PC-9 (cell line): ENCODE measurements at places on chromosomes 4 and X.

DNA sequence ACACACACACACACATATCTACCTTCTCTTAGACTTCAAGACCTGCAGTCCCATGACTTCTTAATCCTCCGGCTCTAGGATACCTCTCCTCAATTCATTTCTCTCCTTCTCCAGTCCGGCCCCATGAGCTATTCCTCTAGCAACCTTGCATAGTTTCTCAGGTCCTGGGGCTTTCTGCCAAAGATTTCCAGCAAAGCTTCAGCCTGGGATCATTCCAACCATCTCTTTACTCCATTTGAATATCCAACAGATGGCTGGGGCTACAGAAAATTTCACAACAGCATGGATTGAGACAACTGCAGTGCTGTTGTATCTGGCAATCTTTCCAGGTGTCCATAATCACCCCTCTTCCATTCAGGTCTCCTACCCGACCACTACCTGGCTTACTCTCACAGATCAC lies 184.1 kb downstream of the DCHS2 start:
- no peak for DNase-seq

GRCh38 chr4:66284991-66285451 lies 614.7 kb upstream of the EPHA5 start:
- no peak for DNase-seq

- no peak for DNase-seq
Measured at GRCh38 chrX:111520506-111520905, 9.1 kb downstream of the SERTM2 start.

DNA sequence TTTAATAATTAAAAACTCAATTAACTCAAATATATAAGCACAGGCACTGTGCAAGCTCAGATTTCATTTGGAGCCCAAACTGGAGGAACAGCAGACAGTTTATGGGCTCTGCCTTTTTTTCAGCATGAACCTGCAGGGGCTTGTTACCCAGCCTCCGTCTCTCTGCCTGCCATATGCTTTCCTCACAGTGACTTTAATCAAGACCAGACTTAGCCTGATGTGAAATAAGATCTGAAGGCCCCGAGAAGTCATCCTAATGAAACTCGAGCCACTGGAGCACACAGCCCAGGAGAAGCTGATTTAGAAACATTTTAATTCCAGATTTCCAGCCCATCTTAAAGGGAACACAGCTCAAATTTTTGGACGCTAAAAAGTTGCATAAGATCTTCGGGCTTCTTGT lies 55.6 kb downstream of the SPATA18 start:
- no peak for DNase-seq

GRCh38 chr4:84874619-84875018 lies 91.9 kb downstream of the WDFY3 start:
- DNase-seq, result no peak

DNA sequence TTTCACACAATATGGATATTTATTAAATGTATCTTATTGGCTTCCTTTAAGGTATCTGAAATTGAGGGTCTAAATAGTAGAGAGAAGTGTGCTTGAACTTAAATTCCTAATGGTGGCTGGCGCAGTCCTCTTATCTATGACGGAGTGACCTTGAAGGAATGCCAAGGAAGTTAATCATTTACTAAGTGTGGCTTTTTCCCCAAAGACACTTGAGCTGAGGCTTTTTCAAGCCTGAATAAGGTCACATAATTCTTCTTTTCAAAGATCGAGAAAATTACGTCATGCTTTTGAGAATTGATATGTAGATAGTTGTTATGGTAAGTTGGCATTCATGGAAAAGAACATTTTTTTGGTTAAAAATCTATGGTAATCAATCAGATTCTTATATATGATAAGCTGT lies 11.7 kb upstream of the PRPS2 start:
- no peak for DNase-seq

DNA sequence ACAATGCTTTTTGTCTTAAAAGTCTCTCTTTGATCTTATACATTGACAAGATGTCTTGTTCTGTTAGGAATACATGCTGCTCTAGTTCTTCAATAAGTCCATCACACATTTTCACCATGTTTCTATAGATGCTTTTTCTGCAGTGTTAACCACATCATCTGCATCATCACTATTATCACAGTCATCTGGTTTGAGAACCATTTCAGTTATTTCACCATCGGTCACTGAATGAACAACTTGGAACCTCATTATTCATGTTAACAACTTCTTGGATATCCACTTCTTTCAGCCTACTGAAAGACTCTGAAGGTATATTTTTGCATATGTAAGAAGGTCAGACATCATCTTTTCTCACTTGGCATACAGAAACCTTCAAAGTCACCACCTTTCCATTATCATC lies 975.2 kb downstream of the STIM2 start:
- DNase-seq, result no peak
